ENCODE measurements at places on chromosomes 1 and 21.

GRCh38 chr21:36068748-36069398, 951 bp upstream of the CBR1 start:
- no peak for DNase-seq

GRCh38 chr1:206782448-206782847, 10.2 kb upstream of the IL10 start:
- no peak for DNase-seq

- no peak for DNase-seq
Measured at GRCh38 chr1:230867101-230867902, 1.0 kb downstream of the C1orf198 start.

- no peak for DNase-seq
Measured at GRCh38 chr1:43220905-43221778, 48.6 kb upstream of the TMEM125 start.

GRCh38 chr1:48767975-48768510, 8.6 kb downstream of the BEND5 start:
- no peak for DNase-seq

DNA sequence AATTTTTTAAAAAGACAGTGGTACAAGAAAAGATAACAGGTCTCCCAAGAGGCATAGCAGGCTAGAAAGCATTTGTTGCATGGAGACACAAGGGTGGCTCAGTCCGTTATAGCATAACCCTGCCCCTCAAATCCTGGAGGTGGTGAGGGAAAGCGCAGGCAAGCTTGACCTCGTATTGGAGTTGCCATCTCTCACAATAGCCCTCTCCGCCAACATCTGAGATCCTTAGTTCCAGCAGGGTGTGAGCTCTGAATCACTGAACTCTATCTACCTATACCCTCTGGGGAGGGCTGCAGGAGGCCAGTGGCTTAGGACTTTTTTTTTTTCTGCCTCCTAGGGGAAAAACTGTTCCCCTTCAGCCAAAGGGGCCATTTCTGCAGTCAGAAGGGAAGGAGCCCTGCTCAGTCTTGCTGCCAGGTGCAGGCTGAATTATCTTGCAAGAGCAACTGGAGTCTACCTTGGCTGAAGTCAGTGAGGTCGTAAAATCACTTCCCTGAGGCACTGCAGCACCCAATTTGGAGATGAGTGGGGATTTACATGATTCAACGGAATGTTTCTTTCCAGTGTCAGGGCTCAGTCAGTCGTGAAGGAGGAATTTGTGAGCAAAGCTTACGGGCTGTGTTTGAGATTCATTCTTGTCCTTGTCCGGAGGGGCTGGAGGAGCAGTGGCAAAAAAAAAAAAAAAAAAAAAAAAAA, 17.2 kb upstream of the C8A start:
- no peak for DNase-seq

GRCh38 chr21:36563341-36563926, 83.5 kb upstream of the CLDN14 start:
- no peak for DNase-seq

- DNase-seq = no peak
Measured at GRCh38 chr1:220880726-220881506, 1.7 kb downstream of the HLX start.

DNA sequence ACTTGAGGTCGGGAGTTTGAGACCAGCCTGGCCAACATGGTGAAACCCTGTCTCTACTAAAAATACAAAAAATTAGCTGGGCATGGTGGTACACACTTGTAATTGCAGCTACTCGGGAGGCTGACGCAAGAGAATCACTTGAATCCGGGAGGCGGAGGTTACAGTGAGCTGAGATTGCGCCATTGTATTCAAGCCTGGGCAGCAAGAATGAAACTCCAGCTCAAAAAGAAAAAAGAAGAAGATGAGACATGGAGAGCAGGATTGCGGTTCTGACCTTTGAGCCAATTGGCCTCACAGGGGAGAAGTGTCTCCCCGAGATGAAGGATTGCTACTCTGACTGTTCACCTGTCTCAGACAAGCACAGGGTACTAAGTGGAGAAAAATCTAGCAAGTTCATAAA, 6.6 kb downstream of the SCCPDH start:
- no peak for DNase-seq

DNA sequence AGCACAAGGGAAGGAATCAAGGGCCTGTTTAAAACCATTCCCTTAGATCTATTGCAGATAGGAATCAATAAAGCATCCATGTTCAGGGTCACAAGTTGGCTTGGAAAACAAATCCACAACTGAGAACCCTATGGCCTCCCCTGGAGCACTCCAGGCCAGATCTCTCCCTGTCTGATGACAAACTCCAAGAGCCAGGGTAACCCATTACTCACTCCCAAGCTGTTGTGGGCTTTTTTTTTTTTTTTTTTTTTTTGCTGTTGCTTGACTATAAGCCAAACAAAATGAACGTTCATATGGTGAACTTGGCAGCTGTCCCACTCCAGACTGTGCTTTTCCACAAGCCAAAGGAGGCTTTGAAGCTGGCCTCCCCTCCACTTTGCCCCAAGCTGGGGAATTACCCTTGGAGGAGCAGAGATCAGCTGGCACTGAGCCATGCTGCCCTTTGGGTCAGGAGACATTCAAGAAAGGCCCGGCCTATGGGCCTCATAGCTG, 35.7 kb upstream of the VAV3 start:
- DNase-seq = no peak

- DNase-seq = no peak
Measured at GRCh38 chr21:16424331-16424751, 694.6 kb downstream of the USP25 start.

DNA sequence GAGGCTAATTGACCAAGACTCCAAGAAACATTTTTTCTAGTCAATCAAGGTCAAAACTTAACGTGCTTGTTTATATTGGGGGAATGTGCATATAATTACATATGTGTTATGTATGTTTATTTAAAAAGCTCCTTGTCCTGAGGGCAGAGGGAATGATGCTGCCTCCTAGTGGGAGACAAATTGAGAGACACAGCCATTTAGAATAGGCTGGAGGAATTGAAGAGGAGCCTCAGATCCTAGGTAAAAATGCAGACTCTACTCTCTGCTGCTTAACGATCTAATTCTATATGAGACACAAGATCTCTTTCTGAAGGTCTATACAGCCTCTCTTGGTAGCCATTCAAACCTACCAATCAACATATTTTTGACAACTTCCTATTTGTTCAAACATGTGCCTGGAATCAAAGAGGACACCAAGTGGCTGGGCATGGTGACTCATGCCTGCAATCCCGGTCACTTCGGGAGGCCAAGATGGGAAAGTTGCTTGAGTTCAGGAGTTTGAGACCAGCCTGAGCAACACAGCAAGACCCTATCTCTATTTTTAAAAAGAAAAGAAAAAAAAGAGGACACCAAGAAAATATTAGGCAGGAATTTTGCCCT, 136.6 kb upstream of the ZNF648 start:
- no peak for DNase-seq

- DNase-seq = no peak
Measured at GRCh38 chr1:156149374-156150332, 3.7 kb upstream of the SEMA4A start.

DNA sequence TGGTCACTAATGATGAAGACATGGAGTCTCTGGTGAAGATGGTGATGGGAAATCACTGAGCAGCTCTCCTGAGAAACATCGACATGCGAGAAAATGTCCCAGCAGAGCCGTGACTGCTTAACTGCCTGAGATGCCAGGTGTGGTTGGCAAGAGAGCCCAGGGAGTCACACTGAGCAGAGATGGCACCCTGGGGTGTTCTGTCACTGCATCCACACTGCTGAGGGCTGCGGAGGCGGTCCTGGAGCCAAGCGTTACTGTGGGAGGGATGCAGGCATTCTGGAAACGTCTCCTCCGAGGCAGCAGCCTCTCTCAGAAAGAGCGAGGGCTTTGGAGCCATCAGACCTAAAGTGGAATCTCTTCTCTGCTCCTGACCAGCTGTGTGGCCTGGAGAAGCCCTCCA, 57.2 kb downstream of the EPHB2 start:
- no peak for DNase-seq

DNA sequence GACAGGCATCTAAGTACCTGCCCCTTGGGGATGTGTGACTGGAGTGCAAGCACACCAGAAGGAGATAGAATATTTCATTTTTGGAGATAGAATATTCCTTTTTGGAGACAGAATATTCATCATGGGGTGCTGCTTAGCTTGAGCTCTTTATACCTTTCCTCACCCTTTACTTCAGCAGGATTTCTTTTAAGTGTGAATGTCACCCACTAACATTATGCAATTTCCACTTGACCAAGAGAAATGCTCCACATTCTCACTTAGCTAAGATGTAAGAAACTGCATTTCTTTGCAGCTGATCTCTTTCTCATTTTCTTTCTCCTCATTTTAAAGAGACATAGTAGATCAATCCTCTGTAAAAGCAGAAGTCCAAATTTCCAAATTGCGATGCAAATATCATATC, 436.7 kb downstream of the NCAM2 start:
- no peak for DNase-seq

GRCh38 chr1:58401991-58402390, 144.5 kb downstream of the OMA1 start:
- DNase-seq = no peak

GRCh38 chr1:8026976-8027747, 1.1 kb upstream of the ERRFI1 start:
- DNase-seq = no peak

GRCh38 chr1:38274974-38275373, 228.4 kb upstream of the POU3F1 start:
- no peak for DNase-seq

- no peak for DNase-seq
Measured at GRCh38 chr1:118247593-118247992, 62.6 kb upstream of the SPAG17 start.

- DNase-seq = no peak
Measured at GRCh38 chr21:38794978-38795377, 10.8 kb upstream of the ETS2 start.

- no peak for DNase-seq
Measured at GRCh38 chr1:109787845-109788601, 24.3 kb upstream of the EPS8L3 start.

DNA sequence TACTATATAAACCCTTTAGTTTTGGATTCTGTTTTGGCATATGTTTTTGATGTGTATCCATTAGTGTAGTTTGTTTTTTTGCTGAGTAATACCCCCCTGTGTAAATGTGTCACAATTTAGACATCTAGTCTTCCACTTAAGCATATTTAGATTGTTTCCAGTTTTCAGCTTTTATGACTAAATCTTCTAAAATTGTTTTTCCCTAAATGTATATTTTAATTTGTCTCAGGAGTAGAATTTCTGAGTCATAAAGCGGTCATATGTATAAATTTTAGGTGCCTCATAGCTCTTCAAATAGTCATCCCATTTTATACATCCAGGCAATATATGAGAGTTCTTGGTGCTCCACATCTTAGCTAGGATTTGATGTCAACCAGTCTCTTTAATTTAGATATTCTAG, 1348.0 kb downstream of the MRPL39 start:
- DNase-seq = no peak

DNA sequence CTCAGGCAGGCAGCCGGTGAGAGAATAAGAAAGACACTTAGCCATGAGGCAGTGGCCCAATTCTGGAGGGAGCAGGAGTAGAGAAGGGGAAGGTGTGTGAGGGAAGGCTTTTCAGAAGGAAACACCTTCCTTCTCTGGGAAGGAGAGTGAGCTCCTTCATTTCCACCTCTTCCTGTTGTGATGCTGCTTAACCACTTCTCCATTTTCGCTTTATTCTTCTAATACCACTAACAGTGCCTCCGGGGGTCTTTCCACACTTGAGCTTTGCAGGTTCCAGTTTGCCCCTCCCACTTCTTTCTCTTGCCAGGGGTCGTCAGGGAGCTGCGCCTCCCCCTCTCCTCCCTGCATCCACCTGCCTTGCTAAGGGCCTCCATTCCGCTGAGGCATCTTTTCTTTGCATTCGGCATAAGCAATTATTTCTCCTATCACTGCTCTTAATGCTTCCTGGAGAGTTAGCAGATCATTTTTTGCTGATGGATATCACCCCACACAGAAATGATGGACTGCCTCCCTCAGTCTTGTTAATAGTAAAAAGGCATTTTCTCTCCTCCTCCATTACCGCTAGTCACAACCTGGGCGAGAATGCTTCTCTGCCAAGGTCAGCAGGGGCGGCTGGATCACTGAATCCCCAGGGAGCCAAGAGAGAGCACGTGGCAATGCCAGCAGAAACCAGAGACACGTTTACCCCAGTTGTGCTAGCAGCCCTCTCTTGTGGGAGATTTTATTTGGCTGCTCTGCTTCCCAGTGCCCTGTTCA, 74.8 kb downstream of the ELAVL4 start:
- no peak for DNase-seq

DNA sequence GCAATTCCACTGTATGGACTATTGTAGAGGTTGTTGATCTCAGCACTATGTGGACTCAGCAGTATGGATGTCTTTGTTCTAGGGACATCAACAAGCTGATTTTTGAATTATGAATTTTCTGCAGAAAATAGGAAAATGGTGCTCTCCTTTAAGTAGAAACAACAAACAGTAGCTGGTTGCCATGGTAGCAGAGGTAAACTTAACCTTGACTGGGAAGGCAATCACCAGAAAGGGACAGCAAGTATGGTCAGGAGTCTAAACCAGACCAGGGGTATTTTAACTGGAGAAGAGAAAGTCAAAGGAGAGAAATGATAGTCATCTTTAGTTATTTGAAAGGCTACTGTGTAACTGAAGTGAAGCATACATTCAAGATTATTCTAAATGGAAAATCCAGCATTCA, 22.3 kb downstream of the WLS start:
- no peak for DNase-seq

DNA sequence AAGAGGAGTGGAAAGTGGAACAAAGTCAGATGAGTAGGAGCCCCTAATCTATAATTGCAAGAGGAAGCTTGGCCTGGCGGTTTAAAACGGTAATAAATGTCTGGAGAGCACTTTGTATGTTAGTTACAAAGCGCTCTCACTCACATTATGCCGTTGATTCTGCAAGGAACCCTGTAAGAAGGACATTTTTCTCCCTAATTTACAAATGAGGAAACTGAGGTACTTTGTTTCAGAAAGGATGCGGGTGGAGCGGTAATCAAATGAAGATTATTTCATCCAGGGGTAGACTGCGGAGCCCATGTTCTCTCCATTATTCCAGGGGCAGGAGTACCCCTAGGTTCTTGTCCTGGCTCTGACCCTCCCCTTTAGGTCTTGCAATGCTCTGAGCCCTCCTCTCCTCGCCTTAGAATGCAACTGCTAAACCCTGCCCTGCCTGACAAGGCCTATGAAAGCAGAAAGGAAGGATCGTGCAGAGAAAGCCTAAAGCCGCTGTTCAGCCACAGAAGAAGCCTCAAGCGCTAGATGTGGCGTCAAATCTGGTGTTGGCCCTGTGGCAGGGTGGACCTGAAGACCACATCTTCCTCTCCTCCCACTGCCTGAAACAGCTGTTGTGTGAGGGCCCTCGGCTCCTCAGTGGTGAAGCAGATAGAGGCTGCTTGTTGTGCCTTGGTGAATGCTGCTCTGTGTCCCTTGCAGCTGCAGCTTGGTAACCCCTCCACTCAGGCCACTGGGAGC, 588 bp upstream of the PACC1 start:
- DNase-seq = no peak

Data from activated CD4-positive, alpha-beta T cell treated with anti-CD3 and anti-CD28 coated beads for 4 hours (primary cell).